CD4-positive, alpha-beta T cell treated with Interleukin-17A for 1 hour (primary cell): ENCODE measurements at places on chromosomes 1 and 21.

DNA sequence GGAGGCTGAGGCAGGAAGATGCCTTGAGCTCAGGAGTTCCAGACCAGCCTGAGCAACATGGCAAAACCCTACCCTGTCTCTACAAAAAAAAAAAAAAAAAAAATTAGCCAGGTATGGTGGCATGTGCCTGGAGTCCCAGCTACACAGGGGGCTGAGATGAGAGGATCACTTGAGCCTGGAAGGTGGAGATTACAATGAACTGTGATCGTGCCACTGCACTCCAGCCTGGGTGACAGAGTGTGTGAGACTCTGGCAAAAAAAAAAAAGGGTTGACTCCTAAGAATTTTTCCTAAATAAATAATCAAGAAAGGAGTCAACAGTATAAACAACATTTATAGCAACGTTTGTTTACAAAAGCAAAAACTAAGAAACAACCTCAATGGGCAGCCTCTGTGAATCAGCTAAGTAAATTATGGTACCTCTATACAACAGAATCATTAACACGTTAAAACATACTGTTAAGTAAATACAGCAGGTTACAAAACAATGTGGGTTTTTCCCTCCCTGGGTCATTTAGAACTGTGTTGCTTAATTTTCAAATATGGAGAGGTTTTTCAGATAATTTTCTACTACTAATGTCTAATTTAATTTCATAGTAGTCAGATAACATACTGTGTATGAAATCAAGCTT, 56.8 kb downstream of the SLC30A10 start:
- DNase-seq: no peak

GRCh38 chr1:202162047-202162417, 1.6 kb upstream of the PTPN7 start:
- peak; percentile 69 for DNase-seq

- DNase-seq: no peak
These were observed 507.1 kb downstream of the PLPP3 start for GRCh38 chr1:56072310-56072709.

GRCh38 chr1:234140388-234140787, 232.9 kb upstream of the COA6 start:
- no peak for DNase-seq

GRCh38 chr1:153349363-153350320, 1.0 kb upstream of the PGLYRP4 start:
- no peak for DNase-seq

GRCh38 chr1:32400876-32401631, 6.8 kb upstream of the BSDC1 start:
- DNase-seq: peak; percentile 55

DNA sequence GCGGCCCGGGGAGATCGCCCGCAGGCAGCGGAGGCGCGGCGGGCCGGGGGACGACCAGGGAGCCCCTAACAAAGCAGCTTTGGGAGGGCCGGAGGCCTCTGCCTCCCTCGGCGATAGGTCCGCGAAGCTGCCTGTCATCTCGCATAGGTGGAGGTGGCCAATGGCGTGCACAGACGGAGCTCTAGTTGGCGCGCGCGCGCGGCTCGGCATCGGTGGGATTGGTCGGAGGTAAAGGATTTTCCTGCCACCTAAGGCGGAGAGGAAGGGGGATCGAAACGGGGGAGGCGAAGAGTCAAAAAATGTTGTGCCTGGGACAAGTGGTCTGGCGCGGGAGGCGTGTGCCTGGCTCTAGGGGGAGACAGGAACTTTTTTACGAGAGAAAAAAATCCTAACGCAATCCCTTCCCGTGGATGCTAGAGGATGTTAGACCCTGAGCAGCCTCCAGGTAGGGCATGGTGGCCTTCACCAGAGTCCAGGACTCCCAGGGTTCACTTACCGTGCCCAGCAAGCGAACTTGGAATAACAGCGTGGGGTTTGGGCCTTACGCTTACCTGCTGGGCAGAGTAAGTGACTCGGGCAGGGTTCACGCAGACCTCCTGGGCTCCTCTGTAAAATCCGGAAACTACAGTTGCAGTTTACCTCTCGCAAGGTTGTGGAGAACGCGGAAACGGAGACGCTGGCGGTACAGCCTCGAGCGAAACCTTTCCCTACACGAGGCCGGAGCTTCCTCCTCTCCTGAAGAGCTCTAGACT, 99.9 kb upstream of the SOD1 start:
- DNase-seq: peak; percentile 92

GRCh38 chr1:9793291-9793690, 30.5 kb downstream of the CLSTN1 start:
- no peak for DNase-seq

DNA sequence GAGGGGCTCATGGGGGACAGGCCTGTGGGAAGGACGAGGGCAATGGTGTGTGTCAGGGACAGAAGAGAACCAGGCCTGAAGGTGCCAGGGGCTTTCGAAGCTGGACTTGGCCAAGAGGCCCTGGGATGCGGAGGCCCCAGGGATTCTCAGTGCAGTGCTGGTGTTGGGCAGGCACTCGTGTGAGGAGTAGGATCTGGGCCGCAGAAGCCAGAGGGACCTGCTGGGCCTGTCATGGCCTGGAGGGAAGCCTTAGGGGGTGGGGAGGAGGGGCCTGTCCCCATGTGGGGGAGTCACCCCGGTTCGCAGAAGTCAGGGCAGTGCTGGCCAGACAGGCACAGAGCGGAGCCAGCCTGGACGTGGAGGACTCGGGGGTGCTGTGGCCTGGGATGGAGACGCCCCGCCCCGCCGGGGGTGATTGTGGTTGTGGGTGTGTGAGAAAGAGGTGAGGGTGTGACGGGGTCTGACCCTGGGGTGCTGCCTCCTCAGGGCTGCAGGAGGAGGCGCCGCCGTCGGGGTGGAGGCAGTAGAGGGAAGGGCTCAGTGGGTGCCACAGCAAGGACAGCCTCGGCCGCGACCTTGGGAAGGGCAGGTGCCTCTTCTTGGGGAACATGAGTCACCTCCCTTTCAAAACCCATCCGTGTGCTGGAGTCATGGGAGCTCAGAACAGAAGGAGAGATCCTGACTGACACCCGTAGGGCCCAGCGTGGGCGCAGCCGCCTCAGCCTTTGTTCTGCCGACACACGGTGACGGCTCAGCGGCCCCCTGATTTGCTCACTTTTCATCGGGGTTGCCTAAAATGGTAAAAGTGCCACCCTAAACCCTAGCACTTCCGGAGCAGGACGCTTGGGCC, 33.9 kb downstream of the FAAP20 start:
- DNase-seq: no peak

DNA sequence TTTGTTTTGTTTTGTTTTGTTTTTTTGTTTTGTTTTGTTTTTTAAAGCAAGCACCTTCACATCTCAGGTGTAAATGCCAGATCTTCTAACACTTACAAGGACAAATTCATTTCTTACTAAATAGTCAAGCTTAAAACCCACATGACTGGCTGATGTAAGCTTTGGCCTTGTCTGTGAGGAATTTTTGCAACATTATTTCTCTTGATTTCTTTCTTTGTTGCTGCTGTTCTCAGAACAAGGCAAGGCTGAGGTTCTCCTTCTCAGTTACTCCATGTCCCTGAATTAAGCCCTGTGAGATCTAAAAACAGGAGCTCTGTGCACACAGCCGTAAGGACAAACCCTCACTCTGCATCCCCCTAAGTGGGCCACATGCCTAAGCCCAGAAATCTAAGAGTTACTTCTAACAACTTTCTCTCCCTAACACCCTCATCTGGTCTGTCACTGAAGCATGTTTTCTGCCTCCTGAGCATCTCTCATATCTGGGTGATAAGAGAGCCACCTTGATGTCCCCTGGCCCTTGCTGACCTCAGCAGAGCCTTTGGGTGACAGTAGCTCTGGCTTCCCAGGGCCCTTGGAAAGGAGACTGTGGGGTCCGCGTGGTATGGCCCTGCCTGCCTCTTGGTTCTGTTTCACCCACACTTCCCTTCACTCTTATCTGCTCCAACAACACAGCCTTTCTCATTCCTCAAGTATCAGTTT, 81.2 kb upstream of the HOOK1 start:
- no peak for DNase-seq

DNA sequence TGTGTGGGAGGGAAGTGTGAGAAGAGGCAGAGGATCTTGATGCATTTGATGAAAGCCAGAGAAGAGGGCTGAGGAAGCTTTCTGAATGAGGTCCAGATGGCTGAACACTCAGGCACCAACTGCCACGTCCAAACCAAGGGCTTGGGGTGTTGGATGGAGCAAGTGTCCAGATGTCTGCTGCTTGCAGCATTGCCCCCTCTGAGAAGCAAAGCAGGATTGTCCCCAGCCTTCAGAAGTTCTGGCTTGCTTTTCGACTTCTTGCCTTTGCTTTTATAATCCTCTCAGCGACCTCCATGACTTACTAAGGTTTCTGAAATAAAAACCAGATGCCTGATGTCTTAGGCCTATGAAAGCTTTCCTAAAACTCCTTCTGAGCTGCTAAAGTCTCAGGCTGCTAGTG, 182.5 kb downstream of the HUNK start:
- no peak for DNase-seq

DNA sequence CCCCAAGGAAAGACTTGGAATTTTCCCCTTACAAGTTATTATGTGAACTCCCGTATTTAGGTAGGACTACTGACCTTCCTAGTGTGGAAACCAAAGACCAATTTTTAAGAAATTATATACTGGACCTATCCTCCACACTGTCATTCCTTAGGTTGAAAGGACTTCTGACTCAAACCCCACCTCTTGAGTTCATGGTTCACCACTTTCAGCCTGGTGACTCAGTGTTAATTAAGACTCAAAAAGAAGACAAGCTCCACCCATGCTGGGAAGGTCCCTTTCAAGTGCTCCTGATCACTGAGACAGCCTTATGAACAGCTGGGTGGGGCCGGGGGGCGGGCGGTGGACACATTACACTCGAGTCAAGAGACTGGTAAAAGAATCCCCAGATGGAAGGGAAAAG, 113.2 kb downstream of the LRRC53 start:
- no peak for DNase-seq

DNA sequence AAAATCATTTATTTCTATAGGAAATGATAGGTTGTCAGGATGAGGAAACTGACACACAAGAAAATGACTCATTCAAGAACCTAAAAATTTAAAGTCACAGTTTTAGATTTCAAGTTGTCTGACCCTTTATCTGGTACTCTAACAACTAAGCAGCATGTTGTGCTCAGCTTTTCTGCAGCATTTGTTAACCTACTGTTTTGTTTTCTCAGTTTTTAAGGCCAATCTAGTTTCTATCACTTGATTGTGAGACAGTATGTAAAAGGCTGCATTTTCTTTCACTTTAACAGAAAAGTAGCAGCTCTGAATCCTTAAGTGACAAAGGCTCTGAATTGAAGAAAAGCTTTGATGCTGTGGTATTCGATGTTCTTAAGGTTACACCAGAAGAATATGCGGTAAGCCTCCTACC, 59.1 kb downstream of the RALGPS2 start:
- no peak for DNase-seq

DNA sequence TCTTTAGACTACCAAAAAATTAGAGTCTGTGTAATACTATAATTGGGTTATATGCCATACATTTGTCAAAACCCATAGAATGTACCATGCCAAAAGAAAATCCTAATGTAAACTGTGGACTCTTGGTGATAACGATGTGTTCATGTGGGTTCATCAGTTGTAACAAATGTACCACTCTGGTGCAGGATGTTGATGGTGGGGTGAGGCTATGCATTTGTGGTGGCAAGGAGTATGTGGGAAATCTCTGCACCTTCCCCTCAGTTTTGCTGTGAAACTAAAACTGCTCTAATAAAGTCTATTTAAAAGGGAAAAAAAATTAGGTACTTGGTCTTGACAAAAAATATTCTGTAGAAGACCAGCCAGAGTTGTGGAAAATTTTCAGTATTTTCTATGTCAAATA, 43.4 kb downstream of the INKA2 start:
- DNase-seq: no peak

DNA sequence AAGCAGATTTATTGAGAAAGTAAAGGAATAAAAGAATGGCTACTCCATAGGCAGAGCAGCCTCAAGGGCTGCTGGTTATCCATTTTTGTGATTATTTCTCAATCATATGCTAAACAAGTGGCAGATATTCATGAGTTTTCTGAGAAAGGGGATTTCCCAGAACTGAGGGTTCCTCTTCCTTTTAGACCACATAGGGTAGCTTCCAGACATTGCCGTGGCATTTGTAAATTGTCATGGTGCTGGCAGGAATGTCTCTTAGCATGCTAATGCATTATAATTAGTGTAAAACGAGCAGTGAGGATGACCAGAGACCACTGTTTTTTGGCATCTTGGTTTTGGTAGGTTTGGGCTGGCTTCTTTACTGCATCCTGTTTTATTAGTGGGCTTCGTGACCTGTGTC, 16.8 kb upstream of the FMN2 start:
- DNase-seq: no peak

- no peak for DNase-seq
These were observed 115.9 kb downstream of the RHOU start for GRCh38 chr1:228851193-228851592.

GRCh38 chr1:145988773-145989172, 7.6 kb downstream of the TXNIP start:
- DNase-seq: peak; percentile 47

- DNase-seq: no peak
These were observed 78.6 kb downstream of the MORN1 start for GRCh38 chr1:2312515-2313301.
